ENCODE measurements at places on chromosomes 5 and 9.

DNA sequence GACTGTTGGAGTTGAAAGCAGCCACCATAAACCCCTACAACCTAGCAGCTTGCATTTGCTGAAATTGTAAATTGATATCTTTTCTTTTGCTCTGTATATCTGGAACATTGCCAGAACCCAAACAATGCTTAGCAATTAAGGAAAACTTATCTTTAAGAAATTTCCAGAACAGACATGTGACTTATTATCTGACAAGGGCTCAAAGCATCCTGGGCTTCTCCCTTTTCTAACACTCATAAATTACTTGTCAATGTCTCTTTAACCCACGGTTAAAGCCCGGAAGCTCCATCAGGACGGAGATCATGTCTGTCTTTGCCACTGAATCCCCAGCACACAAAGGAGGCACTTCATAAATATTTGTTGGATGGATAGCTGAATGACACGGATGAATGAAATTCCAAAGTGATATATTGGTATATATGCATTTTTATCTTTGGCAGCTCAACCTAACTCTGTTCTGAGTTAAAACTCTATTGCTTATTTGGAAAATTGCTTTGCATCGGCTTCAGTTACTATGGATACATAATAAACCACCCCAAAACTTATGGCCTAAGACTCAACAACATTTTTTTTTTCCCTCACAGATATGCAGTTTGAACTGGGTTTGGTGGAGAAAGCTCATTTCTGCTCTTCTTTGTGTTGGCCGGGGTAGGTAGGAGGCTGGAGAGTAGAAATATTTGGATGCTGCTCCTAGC is 103.1 kb upstream of the CLINT1 start:
- no peak for DNase-seq

DNA sequence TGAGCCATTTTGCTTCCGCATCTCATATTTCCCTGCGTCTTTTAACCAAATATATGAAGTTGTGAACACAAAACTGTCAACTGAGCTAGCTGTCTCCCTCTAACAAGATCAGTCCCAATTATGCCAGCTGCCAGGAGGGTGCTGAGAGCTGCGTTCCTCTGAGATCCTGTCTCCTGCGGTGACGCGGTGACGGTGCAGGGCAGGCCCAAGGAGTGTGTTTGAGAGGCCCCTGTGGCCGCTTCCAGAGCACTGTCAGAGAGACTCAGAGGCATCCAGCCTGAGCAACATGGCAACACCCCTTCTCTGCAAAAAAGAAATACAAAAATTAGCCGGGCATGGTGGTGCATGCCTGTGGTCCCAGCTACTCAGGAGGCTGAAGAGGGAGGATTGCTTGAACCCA is 126.3 kb upstream of the FOXD4L5 start:
- no peak for DNase-seq

GRCh38 chr5:168670881-168671575 is 91.9 kb upstream of the PANK3 start:
- DNase-seq: no peak

DNA sequence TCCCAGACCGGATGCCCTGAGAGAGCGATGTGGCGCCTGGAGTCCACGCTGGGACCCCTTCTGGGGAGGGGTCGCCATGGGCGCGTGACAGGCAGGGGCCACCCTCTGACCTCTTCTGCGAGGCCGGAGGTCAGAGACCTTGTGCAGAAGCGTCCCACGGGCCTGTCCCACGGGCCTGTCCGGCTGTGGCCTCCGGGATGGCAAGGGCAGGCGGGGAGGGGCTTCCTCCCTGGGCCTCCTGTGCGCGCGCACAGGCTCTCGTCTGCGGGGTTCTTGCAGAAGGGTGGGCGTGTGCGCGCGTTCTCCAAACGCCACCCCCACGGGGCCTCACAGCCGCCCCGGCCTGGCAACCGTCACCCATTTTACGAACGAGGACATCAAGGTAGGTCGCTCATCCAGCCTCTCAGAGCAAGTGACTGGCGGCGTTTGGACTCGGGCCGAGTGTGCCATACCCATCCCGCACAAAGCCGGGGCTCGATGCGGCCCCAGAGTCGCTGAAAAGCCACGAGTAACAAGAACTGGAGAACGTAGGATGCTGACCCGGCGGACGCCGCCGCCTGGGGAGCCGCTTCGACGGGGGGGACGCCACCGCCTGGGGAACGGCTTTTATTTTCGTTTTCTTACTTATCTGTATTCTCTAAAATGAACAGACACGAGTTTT is 897 bp downstream of the AHRR start:
- no peak for DNase-seq

DNA sequence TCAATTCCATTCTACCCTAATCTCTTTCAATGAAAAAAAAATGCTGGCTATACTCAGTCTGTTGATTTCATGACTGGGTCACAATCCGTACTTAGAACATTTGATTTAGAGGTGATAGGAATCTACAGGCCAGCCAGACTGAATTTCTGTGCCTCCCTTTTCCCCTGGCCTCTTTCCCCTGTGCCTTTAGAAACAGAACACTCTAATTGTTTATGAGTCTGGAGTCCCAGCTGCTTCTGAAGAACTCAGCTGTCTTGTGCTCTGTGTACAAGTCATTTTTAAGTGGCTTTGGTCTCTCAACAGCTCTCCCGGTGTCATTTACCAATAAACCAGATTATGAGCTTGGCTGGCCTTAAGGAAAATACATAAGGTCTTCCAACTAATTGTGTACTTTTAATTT is 94.1 kb upstream of the ITGA2 start:
- no peak for DNase-seq

DNA sequence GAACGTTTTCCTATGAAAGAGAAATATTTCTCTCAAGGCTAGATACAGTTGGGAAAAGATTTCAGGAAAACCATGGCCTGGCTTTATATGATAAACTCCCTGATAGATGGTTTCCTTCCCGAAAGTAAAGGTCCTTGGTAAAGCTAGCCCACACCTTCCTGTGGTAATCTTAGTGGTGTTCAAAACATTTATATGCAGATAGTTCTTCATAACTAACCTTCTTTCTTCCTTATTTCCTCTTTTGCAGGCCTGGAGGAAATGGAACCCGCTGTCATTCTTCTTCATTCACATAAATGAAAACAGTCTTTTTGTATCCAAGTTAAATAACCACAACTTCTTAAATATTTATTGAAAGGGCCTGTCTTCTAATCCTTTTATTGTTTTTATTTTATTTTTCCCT is 474.0 kb upstream of the ACTBL2 start:
- DNase-seq: no peak

- no peak for DNase-seq
Observed at GRCh38 chr5:78993165-78993564, 8.1 kb upstream of the ARSB start.

GRCh38 chr5:75078027-75078426 is 25.7 kb upstream of the GCNT4 start:
- DNase-seq: no peak

GRCh38 chr5:154159343-154159742 is 31.2 kb upstream of the GALNT10 start:
- peak; percentile 22 for DNase-seq

GRCh38 chr9:32449969-32450368 is 65.5 kb downstream of the ACO1 start:
- no peak for DNase-seq

Data from renal cortical epithelial cell (primary cell).